ENCODE measurements at places on chromosomes 6 and 20.

DNA sequence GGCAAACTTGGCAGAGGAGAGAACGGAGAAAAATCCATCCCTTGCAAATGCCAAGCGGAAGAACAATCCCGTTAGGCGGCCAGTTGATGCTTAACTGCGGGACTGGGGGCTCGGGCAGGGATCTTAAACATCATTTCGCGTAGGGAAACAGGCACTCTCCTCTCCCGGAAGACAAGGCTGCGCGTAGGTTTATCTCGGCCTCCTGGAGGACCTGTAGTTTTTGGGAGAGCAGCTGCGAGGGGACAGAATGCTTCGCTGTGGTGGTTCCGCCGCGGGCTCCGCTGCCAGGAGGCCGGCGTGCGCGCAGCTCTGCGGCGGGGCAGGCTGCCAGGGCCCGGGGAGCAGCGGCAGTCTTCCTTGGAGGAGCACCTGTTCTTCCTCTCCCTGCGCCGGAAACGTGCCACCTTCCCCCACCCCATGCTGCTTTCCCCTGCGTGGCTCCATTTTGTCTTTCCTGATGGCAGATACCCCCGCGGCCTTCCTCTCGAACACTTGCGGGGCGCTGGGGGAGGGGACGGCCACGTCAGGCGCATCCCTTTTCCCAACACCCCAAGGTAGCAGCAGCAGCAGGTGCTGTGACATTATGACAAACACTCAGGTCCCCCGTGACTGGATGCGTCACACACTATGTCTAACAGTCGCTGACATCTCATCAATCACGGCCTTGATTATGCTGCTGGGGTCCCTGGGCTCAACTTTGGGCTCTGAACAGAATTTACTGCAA lies 230.7 kb upstream of the BTBD3 start:
- no peak for DNase-seq

GRCh38 chr20:15045246-15045645 lies 707.8 kb upstream of the FLRT3 start:
- no peak for DNase-seq

DNA sequence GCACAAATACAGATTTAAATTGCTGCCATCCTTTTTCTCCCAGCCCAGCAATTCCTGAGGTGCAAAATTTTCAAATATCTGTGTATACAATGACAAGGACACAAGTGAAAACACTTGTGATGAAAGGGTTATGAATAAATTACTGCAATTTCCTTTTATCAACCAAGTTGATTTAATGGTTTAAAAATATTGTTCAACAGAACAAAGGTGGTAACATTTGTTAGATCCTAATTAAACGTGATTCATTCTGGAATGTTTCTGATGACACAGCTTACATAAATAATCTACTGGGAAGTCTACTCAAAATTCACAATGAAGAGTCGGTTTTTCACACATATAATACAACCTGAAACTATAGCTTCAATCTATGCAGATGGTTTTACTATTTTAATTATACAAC lies 17.1 kb downstream of the B4GALT5 start:
- no peak for DNase-seq

- DNase-seq = no peak
These were observed 18.8 kb upstream of the MAS1L start for GRCh38 chr6:29506446-29507067.

DNA sequence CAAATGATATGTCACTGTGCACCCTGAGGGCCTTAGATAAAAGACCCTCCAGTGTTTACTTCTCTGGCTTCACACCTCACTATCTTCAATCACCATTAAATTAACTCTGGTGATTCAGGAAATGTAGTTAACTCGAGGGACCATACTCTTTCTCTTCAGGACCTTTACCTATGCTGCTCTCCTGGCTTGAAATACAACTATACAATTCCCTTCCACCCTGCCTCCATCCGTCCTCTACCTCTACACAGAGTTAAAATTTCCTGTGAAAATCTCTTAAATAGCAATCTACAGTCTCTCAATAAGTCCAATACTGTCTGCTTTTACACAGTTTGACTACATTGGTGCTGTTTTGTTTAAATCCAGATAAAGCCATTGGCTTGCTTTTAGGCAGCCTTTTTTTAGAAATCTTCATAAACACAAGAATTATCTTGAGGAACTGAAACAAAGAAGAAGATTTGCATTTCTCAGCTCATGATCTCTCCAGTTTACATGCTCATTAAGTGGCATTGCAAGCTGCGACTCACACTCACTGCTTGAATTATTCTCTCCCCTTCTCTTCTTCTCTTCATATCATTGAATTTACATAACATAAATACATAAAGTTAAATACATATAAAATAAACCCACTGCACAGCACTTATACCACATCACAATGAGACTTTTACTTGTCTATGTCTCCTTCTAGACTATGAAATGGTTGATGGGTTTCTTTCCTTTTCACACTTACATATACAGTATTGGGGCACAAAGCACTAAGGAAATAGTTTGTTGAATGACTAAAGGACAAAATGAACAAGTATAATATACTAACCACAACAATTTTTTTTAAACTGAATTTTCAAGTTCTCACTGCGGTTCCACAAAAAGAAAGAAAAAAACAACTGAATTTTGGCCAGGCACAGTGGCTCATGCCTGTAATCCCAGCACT lies 239.0 kb upstream of the KCNQ5 start:
- DNase-seq = no peak

- DNase-seq = no peak
These were observed 206.2 kb downstream of the WDR27 start for GRCh38 chr6:169495601-169496000.

- DNase-seq = no peak
These were observed 9.2 kb downstream of the ZHX3 start for GRCh38 chr20:41308290-41308711.

DNA sequence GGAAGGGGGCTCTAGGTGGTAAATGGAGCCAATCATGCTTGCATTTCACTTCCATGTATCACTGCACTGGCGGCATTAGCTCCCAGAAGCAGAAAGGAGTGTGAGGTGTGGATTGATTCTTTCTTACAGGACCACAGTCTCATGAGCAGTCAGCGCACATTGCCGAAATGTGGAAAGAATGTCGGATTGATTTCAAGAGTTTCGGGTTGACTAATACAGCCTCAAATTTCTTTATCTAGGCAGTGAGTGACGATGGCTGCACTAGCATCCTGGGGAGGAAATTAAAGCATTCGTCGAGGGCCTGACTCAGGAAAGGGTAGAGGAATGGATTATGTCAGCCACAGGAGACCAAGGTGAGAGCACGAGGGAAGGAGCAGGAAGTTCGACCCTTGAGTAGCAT lies 222.8 kb upstream of the CDYL start:
- DNase-seq = no peak

DNA sequence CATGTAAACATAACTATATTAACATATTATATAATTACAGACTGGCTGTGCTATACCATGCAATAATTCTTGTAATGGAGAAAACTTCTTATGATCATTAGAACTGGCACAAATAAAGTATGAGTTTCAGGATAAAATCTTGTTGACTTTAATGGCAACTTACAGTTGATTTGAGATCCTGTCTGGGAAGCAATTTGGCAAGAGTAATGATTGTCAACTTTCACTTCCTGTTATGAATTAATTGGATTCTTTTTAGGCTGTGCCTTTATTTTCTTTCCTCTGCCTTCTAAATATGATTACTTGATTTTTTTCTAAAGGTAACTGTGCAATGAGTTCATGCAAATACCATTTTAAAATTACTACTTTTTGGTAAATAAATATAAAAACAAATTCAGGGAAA lies 158.1 kb upstream of the B3GAT2 start:
- no peak for DNase-seq

DNA sequence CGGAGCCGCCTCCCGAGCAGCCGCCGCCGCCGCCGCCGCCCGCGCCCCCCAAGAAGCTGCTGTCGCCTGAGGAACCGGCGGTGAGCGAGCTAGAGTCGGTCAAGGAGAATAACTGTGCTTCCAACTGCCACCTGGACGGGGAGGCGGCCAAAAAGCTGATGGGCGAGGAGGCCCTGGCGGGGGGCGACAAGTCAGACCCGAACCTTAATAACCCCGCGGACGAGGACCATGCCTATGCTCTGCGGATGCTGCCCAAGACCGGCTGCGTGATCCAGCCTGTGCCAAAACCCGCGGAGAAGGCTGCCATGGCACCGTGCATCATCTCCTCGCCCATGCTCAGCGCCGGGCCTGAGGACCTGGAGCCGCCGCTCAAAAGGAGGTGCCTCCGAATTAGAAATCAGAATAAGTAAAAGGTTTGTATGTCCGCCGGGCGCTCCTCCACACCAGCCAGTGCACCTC lies 145.2 kb downstream of the SOBP start:
- no peak for DNase-seq

DNA sequence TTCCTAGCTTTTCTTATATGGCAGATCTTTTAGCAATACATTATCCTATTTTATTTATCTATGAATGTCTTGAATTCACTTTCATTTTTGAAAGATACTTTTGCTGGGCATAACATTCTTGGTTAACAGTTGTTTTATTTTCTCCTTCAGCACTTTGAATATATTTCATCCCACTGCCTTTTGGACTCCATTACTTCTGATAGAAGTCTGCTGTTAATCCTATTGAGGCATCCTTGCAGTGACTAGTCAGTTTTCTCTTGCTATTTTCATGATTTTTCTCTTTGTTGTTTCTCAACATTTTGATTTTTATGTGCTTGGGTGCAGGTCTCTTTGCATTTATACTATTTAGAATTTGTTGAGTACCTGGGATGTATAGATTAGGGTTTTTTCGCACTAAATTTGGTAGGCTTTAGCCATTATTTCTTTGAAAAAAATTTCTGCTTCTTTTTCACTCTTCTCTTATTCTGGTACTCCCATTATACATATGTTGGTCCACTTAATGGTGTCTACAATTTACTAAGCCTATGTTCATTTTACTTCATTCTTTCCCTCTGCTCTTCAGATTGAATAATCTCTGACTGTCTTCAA lies 53.2 kb downstream of the PHACTR3 start:
- no peak for DNase-seq

GRCh38 chr6:118652051-118652615 lies 742 bp upstream of the CEP85L start:
- DNase-seq = no peak

Measured in stimulated activated CD8-positive, alpha-beta memory T cell treated with anti-CD3 and anti-CD28 coated beads, Interleukin-7, amount 100 ng/mL, for 1 hour (primary cell).